ENCODE measurements at places on chromosomes 13 and 19. TPM values are rescaled to one million over a fixed set of nuclear protein-coding genes. Genes with fewer than 3 reads are reported as not detected.

BEST2 gene
- not detected for total RNA-seq

GRCh38 chr13:34671137-34671536, 270.9 kb upstream of the NBEA start:
- DNase-seq, result no peak

DNA sequence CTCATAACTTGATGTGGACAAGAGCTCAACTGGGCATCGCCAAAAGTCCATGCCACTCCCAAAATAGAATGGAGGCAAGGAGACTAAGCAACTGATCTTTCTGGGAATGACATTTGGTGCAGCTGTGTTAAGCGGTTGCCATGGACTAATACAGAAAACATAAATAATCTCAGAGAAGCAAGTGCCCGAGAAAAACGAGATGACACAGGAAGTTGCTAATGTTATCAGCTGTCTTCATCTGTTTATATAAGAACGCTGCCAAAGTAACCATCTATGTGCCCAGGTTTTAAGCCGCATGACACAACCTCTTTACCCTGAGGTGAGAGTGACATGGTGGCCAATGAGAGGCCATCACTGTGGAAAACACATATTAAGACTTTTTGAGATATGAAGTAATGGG, 54.9 kb upstream of the SACS start:
- no peak for DNase-seq

GRCh38 chr19:42467183-42467760, 24.5 kb upstream of the CXCL17 start:
- no peak for DNase-seq

DNA sequence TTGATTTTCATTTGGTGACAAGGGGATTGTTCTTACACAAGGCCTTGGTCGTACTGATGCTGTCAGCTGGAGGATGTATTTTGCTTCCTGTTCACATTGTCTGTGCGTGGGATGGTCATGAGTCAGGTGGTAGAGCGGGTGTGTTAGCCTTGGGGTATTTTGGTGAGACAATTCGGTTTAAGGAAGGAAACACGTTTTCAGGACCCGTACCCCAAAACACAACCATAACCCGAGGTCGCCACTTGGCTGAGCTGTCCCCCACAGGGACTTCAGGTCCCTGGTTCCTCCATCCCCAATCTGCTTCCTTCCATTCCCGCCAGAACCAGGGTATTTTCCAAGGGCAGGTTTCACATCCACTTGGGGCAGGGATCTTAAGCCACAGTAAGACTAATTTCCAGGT, 15.0 kb downstream of the MYO9B start:
- no peak for DNase-seq

Data from mesenteric fat pad (tissue), 1 donor.